EH (cell line): ENCODE measurements at places on chromosomes 5 and 9.

GRCh38 chr9:125743682-125744428 is 3.3 kb upstream of the PBX3 start:
- DNase-seq: peak; percentile 65

DNA sequence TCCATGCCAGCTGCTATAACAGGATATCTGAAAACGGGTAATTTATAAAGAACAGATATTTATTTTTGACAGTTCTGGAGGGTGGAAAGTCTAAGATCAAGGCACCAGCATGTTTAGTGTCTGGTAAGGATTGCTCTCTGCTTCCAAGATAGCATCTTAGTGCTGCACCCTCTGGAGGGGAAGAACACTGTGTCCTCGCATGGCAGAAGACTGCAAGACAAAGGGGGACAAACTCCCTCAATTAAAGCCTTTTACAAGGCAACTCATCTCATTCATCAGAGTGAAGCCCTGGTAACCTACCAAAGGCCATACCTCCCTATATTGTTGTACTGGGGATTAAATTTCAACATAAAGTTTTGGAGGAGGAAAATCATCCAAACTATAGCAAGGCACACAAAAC is 298.9 kb upstream of the EDIL3 start:
- no peak for DNase-seq

GRCh38 chr5:114434396-114435219 is 72.7 kb downstream of the KCNN2 start:
- no peak for DNase-seq

DNA sequence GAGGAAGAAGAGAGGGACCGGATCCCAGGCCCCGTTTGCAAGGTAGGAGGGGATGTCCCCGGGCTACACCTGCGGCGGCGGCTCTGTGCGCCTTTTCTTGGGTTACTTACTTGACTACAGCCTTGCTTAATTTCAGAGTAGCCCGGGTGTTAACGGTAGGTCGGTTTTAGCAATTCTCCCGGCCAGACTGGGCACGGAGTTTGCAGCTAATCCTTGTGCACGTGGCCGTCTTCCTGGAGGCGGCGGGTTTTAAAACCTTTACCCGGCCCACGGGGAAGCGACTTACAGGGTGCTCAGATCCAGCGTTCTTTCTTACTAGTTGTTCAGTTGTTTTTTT is 313 bp downstream of the BRIX1 start:
- no peak for DNase-seq

DNA sequence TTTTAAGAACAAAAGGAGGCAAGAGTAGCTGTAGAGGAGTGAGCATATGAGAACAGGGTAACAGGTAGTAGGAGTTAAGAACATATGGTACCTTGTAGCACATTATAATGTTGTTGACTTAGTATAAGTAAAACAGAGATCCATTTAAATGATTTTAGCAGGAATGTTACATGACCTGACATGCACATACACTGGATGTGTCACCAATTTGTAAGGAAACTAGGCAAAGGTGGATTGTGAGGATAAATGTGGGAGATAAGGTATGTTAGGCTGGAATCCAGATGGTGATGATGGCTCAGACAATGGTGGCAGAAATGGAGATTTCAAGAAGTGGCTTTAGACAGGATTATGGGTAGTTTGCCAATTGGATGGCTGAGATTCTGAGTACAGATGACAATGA is 443.1 kb upstream of the DAB2 start:
- no peak for DNase-seq

DNA sequence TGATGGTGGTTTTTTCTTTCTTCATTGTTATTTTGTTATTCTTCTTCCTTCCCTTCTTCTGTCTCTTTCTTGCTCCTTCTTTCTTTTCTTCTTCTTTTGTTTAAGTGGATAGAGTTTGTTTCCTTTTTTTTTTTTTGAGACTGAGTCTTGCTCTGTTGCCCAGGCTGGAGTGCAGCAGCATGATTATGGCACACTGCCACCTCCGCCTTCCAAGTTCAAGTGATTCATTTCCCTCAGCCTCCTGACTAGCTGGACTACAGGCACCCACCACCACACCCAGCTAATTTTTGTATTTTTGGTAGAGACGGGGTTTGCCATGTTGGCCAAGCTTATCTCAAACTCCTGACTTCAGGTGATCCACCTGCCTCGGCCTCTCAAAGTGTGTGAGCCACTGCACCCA is 40.3 kb downstream of the JAK2 start:
- DNase-seq: peak; percentile 33

GRCh38 chr9:83065233-83065632 is 2.3 kb upstream of the RASEF start:
- DNase-seq: no peak

DNA sequence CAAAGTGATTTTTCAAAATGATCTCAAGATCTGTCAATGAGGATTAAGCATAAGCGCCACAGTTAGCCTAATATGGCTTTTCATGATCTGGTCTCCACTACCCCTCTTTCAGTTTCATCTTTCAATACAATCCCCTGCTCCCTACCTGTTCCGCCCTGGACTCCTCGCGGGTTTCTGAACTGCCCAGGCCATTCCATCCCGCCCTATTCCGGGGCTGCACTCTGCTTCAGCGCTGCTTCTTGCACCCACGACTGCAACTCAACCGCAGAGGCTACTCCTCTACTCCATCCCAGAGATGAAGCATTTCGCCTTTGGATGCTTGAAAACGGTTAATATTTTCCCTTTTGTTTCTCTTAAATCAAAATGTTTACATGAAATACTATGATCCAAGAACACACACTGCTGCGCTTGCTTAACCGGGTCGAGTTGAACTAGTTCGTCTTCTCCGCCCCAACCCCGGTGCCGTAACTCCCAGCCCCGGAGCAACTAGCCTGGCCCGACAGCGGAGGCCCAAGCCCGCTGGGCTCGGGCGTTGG is 716 bp upstream of the OTULIN start:
- no peak for DNase-seq

DNA sequence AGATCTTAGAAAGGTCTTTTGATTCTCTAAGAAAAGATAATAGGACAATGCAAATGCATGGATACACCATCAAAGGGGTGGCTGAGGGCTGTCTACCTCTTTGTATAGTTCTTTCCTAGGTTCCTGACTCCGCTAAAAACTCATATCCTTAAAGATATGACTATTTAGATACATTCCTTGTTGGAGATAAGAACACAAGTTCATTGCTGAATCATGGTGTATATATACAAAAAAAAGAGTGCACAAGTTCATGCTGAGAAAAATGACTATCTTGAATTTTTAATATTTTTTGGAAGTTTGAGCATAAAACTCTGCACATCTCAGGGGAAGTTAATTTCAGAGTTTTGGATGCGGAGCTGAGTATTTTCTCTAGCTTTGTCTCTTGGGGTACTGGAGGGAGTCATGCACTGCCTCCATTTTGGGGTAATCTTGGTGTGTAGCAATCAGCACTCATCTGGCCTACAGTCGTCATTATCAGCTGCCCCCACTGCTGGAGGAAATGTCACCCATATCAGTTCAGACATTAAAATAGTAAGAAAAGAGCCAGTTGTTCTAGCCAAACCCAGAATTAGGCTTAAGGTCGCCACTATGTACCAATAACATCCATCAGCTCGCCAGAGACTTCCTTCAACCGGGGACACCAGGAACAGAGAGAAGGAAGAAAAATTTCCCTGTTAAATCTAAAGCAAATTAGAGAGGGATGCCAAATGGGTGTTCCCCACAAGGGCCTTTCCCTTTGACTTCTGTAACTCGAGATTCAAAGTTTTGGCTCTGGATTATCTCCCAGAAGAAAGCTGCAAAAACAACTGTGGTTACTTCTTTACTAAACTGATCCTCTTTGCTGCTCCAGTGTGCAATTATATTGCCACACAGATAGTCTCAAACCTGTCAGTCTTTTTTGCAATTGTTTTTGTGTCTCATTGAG is 49.0 kb downstream of the PTTG1 start:
- DNase-seq: peak; percentile 29

DNA sequence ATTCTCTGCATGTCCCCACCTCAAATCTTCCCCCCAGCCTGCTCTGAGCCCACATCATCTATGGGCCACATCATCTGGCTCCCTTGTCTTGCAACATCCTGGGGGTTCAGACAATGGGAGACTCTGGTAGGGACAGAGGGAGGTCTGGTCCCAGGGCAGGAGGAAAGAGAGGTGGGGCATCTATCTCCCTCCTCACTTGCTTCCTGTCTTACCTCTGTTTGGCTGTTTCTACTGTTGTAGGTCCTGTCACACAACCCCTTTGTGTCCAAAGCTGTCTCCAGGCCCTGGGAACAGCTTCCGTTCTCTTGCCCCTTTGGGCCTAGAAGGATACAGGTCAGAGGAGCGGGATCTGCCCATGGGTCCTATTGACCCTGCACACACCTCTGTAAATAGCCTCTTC is 227.2 kb downstream of the NSG2 start:
- no peak for DNase-seq

GRCh38 chr5:155735388-155735787 is 591.6 kb upstream of the SGCD start:
- no peak for DNase-seq

DNA sequence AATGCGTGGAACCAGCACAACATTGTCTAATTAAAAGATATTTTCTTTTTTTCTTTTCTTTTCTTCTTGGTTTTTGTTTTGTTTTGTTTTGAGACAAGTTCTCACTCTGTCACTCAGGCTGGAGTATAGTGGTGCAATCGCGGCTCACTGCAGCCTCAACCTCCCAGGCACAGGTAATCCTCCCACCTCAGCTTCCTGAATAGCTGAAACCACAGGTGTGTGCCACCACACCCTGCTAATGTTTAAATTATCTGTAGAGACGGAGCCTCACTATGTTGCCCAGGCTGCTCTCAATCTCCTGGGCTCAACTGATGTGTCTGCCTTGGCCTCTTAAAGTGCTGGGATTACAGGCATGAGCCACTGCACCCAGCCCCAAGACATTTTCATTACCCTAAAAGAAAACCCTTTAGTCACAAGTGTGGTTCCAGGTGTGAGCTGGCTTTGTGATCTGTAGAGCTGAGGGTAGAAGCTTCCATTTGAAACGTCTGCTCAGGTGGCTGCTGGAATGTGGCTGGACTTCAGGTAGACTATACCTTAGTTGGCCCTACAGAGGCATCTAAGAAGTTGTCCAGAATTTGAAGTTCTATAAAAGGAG is 19.1 kb upstream of the NEK6 start:
- DNase-seq: no peak

- DNase-seq: no peak
Measured at GRCh38 chr5:93596310-93596675, 13.3 kb downstream of the NR2F1 start.

DNA sequence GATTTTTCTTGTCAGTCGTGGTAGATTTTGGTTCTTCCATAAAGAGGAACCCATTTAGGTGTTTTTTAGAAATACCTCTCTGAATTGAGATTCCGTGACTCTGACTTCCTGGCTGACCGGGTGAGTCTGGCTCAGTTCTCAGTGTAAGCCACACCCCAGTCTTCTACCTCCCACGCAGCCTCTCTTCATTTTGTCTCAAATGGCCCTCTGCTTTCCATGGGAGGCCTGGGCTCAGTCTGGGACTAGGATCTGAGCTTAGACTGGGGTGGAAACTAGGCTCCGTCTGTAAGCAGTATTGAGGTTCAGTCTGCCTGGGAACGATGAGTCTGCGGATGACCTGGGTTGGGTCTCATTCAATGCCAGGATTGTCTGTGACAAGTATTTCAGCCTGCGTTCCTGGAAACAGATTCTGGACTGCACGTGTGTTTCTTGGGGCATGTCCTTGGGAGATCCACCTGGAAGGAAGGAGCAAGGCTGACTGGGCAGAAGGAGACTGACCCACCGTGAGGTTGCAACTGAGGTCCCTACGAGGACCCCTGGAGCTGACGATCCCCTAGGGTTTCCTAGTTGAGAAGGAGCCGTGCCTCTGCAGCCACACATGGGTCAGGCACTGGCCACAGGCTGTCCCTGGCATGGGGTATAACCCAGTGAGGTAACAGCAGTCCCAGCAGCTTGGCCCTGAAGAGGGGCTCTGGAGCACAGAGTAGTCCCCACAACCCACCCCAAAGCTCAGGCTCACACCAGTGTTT is 12.4 kb upstream of the CRB2 start:
- no peak for DNase-seq

GRCh38 chr9:19976226-19976625 is 187.4 kb upstream of the SLC24A2 start:
- no peak for DNase-seq

- no peak for DNase-seq
Measured at GRCh38 chr5:88226881-88227450, 41.7 kb downstream of the TMEM161B start.

DNA sequence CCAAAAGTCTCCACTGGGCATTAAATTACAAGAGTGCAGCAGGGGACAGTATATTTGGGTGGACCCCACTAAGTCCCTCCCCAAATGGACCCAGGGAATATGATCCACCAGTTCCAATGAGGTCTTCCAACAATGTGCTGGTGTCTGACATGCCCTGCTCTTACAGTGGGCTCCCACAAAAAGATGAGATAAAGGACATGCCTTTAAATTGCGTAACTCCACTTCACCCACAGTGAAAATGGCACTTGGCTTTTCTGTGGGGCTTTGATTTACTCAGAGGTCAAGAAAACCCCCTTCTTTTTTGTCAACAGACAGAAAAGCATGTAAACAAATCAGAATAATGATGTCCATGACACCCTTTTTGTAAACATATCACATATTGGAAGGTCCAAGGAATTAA is 336.5 kb downstream of the EBF1 start:
- DNase-seq: no peak

GRCh38 chr9:69090946-69091345 is 55.4 kb downstream of the FXN start:
- no peak for DNase-seq

GRCh38 chr9:130366888-130367550 is 77.7 kb upstream of the ASS1 start:
- no peak for DNase-seq

- DNase-seq: no peak
Measured at GRCh38 chr5:144331361-144331760, 160.7 kb downstream of the KCTD16 start.

GRCh38 chr9:76756268-76756640 is 8.0 kb upstream of the PCA3 start:
- DNase-seq: peak; percentile 34

DNA sequence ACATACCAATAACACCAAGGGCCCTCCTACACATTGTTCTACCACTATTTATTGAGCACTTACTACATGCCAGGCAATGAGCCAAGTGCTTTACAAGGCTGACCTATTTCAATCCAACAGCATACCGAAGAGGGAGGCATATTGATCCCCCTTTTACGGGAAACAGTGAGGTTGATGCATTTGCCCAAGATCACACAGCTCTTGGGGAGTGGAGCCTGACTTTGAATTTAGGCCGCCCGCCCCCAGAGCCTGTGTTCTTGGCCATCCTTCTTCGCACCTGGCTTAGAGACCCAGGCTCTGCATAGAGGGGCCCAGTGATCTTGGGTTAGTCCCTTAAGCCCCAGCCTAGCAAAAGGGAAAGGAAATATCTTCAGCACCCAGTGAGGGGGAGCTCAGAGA is 158.1 kb upstream of the IER5L start:
- peak; percentile 70 for DNase-seq
